Stimulated activated CD4-positive, alpha-beta T cell treated with anti-CD3 and anti-CD28 coated beads, Interleukin-2, amount 100 ng/mL, for 24 hours (primary cell): ENCODE measurements at places on chromosomes 4 and X.
A peak's percentile ranks its signal among the peaks of the same experiment; 100 is the strongest.

DNA sequence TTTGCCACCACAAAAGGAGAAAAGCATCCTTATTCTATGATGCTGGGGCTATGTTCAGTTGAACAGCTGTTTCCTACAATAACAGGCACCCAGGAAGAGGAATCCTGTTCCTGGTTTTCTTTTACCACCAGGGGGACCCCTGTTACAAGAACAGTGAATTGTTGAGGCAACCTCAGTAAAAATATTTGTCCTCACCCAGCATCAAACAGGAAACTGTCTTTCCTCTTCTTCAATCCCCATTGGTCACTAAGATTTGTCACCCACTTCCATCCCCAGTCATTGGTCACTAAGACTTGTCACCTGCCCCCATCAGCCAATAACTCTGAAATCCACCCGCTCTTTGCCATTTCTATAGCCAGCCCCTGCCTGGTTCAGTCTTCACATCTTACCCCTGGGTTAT is 143.5 kb upstream of the GALNT7 start:
- no peak for DNase-seq

GRCh38 chr4:175297965-175298565 is 379.9 kb downstream of the ADAM29 start:
- no peak for DNase-seq

DNA sequence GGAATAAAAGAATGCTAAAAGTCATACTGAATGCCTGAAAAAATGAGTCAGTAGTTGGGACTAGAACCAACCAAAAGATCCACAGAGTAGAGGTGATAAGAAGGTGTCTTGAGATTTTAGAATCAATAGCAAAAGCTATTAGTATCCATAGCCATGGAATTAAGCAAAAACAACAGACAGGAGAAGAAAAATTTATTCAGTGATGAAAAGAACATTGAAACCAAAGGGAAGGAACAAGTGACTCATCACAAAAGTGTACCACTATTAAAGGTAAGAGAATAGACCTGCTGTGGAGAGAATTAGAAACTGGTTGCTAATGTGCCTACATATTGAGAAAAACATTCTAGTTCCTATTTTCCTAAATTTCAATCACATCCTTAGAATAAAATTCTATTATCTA is 182.0 kb upstream of the NEIL3 start:
- DNase-seq: no peak

DNA sequence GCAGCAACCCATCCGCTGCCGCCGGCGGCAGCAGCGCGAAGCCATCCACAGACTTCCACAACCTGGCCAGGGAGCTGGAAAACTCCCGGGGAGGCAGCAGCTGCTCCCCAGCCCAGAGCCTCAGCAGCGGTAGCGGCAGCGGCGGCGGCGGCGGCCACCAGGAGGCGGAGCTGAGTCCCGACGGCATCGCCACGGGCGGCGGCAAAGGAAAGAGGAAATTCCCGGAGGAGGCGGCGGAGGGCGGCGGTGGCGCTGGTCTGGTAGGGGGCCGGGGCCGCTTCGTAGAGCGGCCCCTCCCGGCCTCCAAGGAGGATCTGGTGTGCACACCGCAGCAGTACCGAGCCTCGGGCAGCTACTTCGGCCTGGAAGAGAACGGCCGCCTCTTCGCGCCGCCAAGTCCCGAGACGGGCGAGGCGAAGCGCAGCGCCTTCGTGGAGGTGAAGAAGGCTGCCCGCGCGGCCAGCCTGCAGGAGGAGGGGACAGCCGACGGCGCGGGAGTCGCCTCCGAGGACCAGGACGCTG is 4.9 kb downstream of the PRDM8 start:
- peak; percentile 84 for DNase-seq

DNA sequence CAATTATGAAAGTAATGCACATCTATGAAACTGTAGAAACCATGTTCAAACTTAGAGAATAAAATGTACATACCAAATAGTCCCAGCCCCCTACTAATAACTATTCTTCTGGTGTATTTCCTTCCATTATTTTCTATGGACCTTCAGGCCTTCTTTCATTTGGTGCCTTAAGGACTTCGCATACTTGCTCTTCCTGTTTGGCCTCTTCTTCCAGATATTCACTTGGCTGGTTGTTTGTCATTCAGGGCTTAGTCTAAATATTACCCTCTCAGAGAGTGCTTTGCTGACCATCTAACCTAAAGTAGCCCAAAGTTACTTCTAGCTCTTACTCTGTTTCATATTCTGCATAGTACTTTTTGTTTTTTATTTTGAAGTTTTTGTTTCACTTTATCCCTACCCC is 70.3 kb upstream of the ARMCX2 start:
- no peak for DNase-seq

DNA sequence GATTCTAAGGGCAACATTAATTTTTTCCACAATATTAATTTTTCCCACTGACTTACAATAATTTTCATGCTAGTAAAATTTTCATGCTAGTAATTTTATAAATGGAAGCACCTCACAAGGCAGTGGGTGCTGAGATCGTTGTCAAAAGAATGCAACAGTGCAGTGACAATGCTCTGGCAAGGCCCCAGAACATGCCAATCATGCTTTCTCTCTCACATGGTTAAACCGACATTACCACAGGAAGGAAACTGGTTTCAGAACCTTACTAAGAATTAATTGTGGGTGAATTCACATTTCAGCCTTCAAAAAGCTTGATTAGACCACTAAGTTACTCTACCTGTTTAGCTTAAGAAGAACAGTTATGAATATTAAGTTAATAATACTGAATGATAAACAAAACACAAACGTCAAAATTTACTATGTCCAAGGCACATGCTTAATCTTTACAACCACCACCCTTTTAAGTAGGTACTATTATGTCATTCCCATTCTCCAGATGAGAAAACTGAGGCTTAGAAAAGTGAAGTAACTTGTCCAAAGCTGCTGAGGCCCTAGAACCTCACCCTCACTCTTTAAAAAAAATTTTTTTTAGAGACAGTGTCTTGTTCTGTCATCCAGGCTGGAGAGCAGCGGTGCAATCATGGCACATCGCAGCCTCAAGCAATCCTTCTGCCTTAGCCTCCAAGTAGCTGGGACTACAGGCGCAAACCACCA is 10.0 kb upstream of the OPHN1 start:
- DNase-seq: peak; percentile 3

GRCh38 chrX:68175562-68175961 is 257.7 kb downstream of the OPHN1 start:
- DNase-seq: no peak

DNA sequence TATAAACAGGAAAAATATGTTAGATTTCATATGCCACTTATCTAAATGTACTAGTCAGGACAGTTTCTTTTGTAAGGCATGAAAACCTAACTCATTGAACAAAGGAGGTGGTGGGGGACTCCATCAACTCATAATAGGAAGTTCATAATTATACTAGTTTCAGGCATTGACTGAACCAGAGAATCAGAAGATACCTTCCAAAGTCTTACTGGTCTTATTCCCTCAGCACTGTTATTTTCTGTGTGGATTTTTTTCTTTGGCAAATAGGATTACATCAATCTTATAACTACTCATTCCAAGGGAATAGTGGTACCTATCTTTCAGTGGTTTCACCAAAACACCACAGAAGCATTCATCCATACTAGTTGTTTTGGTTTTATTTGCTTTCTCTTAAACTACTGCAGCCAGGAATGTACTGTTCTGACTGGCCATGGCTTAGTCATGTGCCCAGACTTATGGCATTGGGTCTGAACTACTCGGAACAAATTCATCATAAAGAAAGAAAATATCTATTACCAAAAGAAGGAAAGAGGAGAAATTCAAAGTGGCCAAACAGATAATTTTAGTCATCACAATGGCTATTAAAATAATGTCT is 273.9 kb downstream of the ARAP2 start:
- no peak for DNase-seq

DNA sequence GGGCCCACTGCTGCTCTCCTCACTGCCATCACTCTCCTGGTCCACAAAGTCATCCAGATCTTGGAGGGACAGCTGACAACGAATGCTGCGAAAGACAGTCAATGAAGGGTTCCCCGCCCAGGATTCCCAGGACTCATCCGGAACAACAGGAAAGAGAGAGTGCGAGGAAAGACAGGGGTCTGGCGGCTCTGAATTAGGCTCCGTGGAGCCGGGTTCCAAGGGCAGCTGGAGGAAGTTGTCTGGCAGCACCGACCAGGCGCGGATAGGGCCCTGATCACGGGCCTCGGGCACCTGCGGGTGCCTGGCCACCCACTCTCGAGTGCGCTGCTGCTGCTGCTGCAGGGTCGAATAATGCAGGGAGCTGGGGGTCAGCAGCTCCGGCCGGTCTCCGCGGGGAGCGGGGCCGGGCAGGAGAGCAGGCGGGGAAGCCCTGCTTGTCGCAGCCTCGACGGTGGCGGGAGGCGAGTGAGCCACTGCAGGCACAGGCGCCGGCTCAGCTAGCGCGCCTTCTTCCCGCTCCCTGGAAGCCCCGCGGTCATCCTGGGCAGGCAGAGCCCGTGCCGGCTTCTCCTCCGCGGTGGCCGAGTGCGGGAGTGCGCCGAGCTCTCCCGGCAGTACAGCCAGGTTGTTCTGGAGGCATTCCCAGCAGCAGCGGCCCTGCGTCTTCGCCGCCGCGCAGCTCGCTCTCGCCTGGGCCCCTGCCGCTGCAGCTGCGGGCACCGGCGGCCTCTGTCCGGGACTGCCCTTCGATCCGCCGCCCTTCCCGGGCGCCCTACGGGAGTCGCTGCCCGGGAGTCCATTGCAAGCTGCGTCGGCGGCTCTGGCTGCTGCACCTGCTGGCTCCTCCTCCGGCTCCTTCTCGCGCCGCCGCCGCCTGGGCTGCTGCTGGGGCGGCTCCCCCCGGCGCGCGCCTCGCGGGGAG is 1.1 kb downstream of the SOWAHB start:
- peak; percentile 34 for DNase-seq

GRCh38 chr4:118113220-118113619 is 78.9 kb downstream of the NDST3 start:
- no peak for DNase-seq

- peak; percentile 28 for DNase-seq
Measured at GRCh38 chr4:47662975-47663374, 174.9 kb downstream of the CORIN start.

- DNase-seq: no peak
Measured at GRCh38 chrX:73213734-73214425, 771 bp downstream of the NAP1L2 start.
